ENCODE measurements at places on chromosomes 6 and 20.

GRCh38 chr6:33584700-33585402, 4.8 kb upstream of the BAK1 start:
- DNase-seq = no peak

- no peak for DNase-seq
These were observed 134.3 kb downstream of the RTN4IP1 start for GRCh38 chr6:106495014-106495413.

DNA sequence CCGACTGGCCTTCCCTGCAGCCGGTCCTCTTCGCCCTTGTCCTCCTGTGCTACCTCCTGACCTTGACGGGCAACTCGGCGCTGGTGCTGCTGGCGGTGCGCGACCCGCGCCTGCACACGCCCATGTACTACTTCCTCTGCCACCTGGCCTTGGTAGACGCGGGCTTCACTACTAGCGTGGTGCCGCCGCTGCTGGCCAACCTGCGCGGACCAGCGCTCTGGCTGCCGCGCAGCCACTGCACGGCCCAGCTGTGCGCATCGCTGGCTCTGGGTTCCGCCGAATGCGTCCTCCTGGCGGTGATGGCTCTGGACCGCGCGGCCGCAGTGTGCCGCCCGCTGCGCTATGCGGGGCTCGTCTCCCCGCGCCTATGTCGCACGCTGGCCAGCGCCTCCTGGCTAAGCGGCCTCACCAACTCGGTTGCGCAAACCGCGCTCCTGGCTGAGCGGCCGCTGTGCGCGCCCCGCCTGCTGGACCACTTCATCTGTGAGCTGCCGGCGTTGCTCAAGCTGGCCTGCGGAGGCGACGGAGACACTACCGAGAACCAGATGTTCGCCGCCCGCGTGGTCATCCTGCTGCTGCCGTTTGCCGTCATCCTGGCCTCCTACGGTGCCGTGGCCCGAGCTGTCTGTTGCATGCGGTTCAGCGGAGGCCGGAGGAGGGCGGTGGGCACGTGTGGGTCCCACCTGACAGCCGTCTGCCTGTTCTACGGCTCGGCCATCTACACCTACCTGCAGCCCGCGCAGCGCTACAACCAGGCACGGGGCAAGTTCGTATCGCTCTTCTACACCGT, 6.1 kb downstream of the UBD start:
- no peak for DNase-seq

GRCh38 chr6:168093071-168093505, 14.1 kb upstream of the FRMD1 start:
- DNase-seq = no peak

DNA sequence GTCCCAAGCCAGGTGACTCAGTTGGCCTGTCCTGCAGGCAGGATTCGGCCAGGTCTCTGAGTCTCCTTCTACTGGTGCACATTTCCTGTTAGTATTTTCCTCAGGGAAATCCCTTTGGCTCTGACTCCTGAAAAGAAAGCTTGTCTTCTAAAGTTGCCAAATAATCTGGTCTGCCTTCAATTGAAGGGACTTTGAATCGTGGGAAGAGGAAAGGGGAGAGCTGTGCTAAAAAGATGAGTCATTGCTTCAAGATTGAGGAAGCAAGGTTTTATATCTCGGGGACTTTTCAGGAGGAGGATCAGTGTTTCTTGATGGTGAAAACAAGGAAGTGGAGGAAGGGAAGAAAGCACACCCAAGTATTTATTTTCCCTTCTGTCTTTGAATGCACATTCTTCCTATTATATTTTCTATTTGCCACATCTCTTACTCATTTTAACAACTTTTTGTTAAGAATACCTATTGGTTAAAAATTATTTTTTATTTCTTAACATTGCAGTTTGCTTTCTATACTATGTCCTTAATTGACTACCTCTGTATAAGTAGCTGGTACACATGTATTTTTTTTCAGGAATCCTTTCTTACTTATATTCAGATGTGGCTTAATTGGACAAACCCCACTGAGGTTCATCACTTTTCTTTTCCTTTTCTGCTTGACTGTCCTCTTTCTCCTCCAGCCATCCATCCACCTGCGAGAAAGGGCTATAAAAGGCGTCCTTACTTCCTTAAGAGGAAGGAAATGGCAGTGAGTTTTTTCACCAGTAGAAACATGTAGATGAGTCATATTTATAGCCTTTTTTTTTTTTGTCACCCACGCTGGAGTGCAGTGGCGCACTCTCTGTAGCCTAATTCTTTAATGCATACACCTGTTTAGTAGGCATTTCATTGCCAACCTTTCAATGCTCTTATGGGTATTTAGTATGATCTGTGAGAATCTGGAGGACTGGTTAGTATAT, 15.0 kb upstream of the IFNGR1 start:
- DNase-seq = no peak

- no peak for DNase-seq
These were observed 1.4 kb downstream of the PLAGL2 start for GRCh38 chr20:32205843-32206759.

All from T-helper 17 cell (primary cell).